ENCODE measurements at places on chromosomes 11 and 22.
A peak's percentile ranks its signal among the peaks of the same experiment; 100 is the strongest.

DNA sequence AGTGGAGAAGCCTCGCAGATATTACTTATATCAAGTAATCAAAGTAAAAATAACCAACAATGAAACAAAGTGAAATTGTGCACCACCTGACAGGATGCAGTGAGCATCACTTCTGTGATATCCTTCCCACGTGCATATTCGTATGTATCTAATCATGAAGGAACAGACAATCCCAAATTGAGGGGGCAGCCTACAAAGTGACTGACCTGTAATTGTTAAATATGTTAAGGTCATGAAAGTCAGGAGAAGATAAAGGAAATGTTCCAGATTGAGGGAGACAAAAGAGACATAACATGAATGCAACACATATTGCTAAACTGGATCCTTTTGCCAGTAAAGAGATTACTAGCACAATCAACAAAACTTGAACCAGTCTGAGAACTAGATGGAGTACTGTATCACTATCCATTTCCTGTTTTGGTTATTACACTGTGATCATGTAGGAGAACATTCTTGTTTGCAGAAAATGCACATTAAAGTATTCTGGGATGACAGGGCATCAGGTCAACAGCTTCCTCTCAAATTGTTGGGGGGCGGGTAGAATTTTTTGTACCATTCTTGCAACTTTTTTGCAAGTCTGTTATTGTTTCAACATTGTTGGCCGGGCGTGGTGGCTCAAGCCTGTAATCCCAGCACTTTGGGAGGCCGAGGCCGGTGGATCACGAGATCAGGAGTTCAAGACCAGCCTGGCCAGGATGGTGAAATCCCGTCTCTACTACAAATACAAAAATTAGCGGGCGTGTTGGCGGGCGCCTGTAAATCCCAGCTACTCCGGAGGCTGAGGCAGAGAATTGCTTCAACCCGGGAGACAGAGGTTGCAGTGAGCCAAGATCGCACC, 2.0 kb downstream of the SBF2 start:
- no peak for DNase-seq

- peak; percentile 75 for DNase-seq
Measured at GRCh38 chr11:62004473-62004872, 37.0 kb upstream of the FTH1 start.

- no peak for DNase-seq
Measured at GRCh38 chr11:62127426-62127825, 3.6 kb downstream of the INCENP start.

DNA sequence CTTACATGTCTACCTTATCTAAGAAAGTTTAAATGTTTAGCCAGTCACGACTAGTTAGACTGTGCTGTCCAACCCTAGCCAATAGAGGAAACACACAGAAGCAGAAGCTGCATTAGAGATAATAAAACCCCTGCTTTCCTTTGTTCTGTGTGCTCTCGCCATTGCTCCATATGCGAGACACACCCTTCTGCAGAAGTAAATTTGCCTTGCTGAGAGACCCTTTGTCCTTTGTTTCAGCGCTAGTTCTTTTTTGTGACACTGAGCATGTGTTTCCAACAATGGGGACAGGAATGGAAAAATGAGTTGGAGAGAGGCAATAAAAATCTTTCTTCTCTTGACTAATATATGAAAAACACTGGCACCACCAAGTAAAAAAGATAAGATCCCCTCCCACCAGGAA, 18.1 kb upstream of the MS4A4E start:
- DNase-seq, result no peak

DNA sequence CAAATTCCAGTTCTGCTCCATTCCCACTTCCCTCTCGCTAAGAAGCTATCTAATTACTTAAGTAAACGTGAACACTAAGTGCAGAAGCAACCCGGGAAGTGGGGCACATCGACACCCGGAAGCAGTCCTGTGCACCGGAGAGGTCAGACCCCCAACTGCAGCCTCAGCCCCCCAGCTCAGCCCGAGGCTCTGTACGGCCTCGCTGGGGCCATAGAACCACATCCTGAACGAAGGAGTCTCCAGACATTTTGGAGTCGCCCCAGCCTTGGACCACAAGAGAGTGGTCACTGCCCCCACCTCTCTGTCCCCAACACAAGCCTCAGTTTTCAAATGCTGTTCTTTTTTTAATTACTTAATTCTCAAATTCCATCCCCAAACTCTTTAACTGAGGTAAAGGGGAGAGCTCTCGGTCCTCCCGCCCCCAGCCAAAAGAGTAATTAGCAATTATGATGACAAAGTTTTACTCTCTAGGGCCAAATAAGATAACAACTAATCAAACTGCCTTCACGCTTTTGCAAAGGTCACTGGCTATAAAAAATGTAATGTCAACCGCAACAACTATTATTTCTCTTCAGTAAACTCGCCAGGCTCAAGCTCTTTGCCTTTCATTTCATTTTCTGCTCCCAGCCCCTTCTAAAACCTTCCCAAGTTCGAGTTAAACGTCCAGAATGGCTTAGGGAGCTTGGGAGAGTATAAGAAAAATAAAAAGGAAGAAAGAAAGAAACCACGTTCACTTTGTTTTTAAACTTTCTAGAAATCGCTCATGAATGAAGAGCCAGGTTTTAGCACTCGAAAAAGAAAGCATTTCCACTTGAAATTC, 2.2 kb downstream of the PAX6 start:
- DNase-seq, result peak; percentile 33

DNA sequence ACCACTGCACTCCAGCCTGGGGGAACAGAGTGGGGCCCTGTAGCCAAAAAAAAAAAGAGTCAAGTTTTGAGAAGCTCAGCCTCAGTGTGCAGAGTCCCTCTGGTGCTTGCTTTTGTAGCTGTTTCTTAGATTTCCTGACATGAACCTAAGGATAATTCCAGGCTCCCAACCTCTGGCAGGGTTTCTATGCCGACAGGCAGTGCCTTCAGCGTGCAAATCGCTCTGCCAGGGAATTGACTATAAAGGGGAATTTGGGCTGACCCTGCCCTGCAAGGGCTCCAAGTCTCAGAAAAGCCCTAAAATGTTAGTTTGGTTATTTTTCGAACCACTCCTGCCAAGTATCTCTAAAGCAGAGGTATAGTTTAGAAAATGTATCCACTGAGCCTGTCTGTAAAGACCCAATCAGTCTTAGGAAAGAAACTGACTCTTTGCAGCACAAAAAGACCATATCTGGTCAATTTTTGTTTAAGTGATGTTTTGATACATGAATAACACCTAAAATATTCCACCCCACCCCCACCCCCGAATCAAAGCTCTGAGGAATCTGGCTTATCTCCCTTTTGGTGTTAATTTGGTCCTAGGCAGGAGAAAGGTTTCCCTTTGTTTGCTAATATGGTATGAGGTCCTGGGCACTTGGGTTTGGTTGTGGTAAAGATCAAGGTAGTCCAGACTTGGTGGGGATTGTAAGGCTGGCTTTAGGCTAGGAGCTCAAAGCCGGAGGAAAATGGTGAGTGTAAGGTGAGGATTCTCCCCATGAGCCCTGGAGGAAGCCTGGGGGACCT, 49.7 kb downstream of the ANO1 start:
- DNase-seq, result no peak

DNA sequence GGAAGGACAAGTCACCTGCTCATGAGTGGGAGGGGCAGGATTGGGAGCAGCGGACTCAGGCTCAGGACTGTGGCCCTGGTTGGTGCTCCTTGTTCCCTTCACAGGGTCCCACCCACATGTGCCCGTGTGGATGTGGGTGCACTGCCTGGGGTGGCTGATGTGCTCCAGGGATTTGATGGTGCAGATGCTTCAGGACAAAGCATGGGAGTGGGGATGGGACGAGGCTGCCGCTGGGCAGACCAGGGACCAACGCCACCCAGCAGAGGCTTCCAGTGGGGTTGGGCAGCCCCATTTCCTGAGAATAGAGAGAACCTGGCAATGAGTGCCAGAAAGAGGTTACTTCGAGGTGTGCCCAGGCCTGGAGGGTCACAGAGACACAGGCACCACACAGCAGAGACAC, 65.5 kb upstream of the IGLL5 start:
- DNase-seq, result no peak

DNA sequence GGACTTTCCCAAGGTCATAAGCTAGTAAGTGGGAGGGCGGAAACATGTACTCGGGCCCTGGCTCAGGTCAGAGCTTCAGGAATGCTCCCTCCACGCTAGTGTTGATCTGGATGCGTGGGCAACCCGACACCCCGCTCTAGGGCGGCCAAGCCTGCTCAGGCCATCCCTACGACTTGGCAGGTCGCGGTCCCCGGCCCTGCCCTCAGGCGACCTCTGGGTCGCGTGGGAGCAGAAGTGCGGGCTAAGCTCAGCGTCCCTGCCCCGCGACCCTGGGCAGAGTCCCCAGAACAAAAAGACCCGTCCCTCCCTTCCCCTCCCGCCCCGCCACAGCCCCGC, 781 bp upstream of the TEF start:
- peak; percentile 80 for DNase-seq

DNA sequence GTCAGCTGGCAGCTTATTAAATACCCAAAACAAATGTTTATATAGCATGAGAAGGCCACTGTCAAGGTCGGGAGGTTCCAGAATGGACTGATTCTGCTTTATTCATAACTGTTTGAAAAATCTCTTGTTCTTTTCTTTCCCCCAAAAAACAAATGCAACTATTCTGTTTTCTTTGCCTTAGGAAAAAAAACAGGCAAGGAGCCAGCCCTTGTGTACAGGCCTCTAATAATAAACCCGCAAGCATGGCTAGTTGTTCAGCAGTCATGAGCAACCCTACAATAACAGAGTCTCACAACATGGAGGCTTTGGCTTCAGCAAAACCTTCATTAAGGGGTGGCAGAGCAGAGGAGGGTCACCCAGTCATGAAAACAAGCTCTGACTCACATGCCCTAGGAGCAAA, 191.7 kb downstream of the KIRREL3 start:
- peak; percentile 62 for DNase-seq

DNA sequence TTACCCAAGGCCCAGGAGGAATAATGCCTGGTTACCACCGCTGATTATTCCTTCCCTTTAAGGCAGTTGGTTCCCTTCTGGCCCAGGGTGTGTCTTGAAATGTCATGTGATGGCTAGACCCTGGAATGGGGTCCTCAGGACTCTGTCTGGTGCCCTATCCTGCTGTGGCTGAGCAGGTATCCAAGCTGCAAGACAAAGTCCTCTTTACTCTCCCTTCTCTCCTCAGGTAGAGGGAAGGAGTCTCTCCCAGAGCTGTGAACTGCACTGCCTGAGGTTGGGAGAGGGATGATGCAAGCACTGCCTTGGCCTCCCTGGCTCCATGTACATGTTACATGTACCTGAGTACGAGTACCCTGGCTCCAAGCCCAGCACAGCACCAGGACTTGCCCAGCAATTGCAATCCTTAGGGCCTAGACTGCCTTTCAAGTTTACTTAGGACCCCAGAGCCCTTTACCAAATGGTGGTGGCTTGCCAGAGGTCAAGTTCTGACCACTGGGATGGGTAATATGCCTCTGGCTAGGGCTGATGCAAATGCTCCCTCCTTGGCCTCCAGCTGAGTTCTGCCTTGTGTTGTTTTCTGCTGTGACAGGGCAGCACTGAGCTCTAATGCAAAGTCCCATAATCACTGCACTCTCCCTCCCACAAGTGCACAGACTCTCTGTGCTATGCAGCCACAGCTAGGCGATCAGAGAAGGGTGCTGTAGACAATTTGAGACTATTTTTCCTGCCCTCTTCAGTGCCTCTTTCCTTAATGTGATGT, 20.7 kb upstream of the AQP11 start:
- DNase-seq, result no peak

- no peak for DNase-seq
Measured at GRCh38 chr11:22037505-22037904, 155.4 kb upstream of the ANO5 start.

DNA sequence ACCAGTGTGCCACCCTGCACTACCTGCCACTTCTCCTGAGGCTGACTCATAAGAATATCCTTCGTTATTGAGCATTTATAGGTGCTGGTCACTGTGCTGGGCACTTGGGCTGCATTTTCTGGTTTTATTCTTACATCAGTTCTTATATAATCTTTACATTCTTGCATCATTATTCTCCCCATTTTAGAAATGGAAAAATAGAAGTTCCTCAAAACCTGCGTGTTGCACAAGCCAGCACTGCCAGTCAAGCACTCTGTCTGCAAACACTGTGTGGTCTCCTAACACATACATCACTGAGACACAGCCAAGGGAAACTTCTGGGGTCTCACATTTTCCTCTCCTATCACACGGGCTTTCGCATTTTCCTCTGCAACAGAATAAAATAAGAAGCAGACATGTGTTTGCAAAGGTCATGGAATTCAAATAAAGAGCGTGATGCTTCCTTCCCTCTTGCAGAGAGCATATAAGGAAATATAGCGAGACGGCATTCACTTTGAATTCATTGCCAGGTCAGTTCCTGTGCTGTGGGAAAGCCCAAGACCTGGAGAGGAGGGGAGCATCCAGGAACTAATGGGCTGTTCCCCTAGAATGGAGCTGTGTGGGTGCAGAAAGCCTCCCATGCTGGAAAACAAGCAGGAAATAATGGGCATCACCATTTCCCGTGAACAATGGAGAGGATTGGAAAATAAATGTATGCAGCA, 73.9 kb upstream of the SEZ6L start:
- DNase-seq, result no peak

DNA sequence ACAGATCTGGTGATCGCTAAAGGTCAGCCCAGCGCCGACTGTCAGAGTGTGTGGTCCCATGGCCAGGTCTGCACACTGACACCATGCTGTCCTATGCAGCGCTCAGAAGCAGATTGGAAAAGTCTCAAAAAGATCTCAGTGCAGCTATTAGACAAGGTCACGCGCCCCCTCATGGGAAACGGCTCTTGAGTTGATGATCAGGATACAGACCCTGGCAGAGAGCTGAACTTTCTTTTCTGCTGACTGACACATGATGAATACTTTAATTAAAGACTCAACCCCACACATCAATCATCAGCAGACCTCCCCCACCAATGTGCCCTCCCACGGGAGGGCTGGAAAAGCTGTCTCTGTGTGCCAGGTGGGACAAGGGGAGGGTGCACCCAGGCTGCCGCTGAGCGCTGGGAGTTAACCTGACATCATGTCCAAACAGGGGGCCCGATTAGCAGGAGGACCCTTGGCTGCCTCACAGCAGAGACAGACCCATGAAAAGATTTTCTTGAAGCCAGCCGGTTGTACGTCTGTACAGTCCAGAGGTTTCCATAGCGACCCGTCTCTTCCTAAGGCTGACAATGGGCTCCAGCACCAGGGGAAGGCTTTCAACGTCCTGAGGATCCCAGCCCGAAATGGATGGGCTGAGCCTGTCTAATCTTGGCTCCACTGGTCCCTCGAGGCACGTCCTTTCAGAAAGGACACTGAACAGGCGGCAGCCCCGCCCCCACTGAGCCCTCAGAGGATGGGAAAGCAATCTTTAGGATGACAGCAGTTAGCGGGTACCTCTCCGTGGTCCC, 26.9 kb downstream of the RASD2 start:
- DNase-seq, result no peak

DNA sequence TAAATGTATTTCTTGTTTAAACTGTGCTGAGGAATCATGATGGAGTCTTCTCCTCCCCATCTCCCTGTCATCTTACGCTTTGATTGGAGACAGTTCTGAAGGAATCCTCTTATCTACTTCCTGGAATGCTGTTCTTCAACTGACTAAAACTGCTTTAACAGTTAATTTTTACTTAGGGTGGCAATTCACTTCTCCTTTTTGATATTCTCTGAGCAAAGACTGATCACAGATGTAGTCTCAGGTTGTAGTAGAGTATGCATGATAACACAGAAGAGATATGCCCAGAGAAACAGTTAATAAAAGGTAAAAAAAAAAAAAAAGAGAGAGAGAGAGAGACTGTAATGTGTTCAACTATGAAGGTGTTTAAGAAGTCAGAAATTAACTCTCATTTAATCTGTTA, 1.4 kb upstream of the CASP5 start:
- no peak for DNase-seq

- peak; percentile 41 for DNase-seq
Measured at GRCh38 chr11:6414874-6415328, 4.0 kb downstream of the APBB1 start.

GRCh38 chr22:50548921-50549790, 3.5 kb downstream of the KLHDC7B start:
- DNase-seq, result no peak
